PC-3 (cell line): ENCODE measurements at places on chromosomes 5 and 9. TPM values are rescaled to one million over a fixed set of nuclear protein-coding genes. Genes with fewer than 3 reads are reported as not detected.

The CDKN2B-AS1 gene
- total RNA-seq: 0.40 and 2.0 TPM in 2 replicates

DNA sequence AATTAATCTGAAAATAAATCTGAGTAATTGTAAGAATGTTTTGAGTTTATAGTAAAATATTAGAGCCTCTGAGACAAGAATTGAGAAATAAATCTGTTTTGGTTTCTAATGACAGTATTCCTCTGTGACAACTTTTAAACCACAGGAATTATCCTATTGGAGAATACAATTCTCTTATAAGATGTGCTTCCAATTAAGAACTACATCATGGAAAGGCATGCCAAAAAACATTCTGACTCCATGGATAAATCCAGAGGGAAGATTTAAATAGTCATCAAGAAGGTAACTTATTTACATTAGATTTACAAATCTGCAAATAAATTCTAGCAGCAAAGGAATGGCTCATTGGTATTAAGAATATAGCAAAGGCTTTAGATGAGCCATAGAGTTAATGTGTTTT, 178.3 kb upstream of the ACOT12 start:
- no peak for DNase-seq

GRCh38 chr9:71795097-71795813, 26.9 kb upstream of the CEMIP2 start:
- DNase-seq: no peak

GRCh38 chr5:1901061-1901460, 18.3 kb upstream of the IRX4 start:
- DNase-seq: no peak

The OR1Q1 gene
- total RNA-seq: not detected in 2 replicates

The NR4A3 gene
- 0.77 and 0.98 TPM in 2 replicates for total RNA-seq

DNA sequence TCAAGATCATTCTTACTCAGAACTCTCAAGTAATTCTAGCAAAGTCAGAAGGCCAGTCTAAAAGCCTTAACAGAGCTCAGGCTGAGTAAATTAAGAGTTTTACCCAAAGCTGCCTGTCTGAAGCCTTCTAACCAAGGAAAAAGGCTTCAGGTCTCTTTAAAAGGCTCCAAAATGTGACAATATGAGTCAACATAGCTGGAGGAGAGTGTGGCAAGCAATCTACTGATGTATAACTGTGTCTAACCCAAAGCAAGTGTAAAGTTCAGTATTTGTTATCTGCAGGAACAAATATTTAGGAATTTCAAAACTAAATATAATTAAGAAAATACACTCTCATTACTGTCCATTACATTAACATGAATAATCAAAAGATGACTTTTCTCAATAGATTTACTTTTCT, 11.0 kb downstream of the ZBTB5 start:
- DNase-seq: peak; percentile 14

- no peak for DNase-seq
Measured at GRCh38 chr5:180792287-180792964, 10.2 kb downstream of the MGAT1 start.

- DNase-seq: no peak
Measured at GRCh38 chr5:56620903-56621677, 194.3 kb upstream of the MAP3K1 start.

DNA sequence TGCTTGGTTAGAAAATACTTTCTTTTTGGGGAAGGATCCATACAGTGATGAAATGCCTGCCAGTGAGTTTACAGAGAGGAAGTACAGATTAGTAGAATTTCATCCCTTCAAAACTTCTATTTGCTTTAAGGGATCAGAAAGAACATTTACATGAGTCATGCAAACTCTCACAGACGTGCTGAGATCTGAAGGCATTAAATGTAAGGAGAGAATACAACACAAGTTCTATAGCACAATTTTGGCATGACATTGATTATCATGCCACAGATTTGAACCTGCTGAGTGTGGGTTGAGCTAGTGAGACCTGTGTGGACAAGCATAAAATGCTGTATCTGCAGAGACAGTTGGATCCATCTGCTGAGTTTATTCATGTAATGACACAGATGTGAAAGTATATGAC, 613.6 kb upstream of the SEMA6A start:
- DNase-seq: no peak

The FOXD4L4 gene
- total RNA-seq: not detected in 2 replicates

The GLRA1 gene
- total RNA-seq: not detected in 2 replicates

- DNase-seq: no peak
Measured at GRCh38 chr5:131021646-131022045, 143.4 kb downstream of the HINT1 start.

DNA sequence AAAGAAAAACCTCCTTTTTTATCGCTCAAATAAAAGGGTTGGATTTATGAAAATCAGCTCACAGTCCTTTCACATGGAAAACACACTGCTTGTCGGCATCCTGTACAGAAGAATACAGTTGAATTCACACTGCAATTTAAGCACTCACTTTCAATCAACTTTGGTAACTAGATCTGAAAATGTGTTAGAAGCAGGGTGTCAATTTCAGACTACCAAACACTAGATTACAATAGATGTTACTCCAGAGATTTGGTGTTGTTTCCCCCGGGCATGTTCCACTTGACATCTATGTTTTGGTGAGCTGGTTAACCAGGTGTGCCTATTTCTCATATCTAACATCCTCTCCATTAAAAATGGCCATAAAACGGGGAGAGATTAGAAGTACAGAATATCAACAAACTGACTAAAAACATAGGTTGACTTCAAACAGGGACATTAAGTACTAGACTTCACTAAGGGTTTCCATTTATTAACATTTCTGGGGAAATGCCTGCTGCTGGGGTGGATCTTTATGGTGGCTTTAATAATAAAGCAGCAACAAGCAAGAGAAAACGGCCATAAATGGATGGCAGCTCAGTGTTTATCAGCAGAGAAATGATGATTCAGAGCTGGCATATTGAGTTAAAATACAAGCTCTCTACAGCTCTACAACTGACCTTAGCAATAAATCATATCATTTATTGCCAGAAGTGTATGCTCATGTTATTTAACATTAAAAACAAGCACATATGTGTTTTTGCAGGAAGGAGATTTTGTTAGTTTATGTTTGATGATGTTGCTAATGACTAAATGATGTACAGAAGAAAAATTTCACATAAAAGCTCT, 158.8 kb downstream of the SLF1 start:
- no peak for DNase-seq

- peak; percentile 28 for DNase-seq
Measured at GRCh38 chr5:170307575-170308465, 10.2 kb upstream of the LCP2 start.

DNA sequence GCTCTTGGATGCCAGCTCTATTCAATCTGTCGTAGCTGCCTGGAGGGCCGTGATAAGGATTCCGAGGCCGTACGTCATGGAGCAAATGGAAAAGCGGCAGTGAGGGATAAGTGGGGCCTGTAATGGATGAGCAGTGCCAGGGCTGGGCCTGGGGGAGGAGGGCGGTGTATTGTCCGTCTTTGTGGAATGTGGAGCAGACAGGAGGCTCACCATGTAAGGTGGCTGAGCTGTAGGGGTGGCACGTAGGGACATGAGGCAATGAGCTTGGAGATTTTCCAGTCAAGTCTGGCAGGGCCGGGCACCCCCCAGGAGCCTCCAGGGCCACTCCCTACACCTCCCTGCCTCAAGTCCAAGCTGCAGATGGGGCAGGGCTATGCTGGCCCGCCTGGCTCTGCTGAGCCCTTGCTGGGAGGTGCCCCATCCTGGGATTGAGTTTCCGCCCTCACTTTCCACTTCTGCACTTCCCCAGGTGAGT, 29.2 kb downstream of the NCS1 start:
- no peak for DNase-seq

GRCh38 chr5:160869989-160870521, 18.0 kb upstream of the ATP10B start:
- no peak for DNase-seq

GRCh38 chr9:13160051-13160450, 119.4 kb downstream of the MPDZ start:
- DNase-seq: no peak

GRCh38 chr5:54607006-54607405, 89.4 kb downstream of the SNX18 start:
- DNase-seq: no peak

DNA sequence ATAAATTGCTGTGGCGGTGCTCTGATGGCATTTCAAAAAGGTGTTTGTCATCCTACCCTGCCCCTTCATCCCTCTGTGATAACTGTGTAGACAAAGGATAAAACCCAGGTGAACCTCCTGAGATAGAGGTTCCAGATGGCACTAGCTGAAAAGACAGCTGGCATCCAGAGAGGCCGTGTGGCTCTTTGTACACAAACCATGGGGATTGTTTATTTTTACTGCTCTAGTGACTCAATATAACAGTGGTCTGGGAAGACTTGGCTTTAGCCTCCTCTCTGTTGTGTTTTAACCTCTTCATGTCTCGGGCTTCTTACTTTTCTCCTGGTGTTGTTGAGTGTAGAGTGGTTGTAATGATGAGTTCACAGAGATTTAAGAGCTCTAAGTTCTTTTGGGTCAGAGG, 48.8 kb downstream of the SH3GL2 start:
- DNase-seq: peak; percentile 37

DNA sequence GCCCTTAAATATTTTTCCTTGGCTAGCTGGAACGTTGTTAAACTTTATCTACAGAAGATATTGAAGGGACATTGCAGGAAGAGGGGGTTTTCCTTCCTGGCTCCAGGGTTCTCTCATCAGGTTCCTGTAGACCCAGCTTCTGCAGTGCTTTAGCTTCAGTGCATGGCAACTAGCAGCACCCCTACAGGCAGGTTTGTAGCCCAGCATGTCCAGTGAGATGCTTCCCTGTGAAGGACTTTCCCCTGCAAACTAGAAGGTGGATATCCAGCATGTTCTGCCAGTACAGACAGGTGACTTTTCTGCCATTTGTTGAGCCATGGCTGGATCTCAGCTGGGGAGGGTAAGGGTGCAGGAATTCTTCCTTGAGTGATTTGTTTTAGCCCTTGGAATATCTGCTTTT, 10.4 kb downstream of the CCL28 start:
- peak; percentile 43 for DNase-seq

DNA sequence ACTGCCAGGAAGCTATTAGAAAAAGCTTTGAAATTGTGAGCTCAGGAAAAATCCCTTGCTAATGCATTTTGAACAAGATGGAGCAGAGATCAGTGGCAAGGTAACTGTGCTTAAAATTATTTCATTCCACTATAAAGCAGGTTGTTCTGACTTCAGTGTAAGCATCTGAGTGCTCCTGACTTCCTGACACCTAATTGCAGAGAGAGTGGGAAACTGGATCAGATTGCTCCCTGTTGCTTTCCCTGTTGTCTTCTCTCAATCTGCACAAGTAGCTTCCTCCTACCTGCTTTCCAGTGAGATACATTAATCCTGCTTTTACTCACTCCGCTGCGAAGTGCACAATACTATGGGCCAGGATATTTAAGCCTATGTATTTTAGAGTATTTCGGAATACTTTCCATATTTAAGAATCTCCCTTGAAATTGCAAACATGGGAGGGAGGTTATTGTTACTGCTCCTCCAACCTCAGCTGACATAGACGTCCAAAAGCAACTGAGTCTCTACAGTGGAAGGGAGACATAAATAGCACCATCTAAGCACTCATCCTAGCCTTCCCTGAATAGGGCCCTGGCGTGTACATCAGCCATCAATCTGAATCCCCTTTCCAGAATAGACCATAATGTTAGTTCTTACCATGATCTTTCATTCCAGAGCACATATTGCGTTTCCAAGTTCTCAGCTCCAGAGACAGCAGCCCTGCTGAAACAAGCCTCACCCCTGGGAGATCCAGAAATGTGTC, 178.8 kb downstream of the PAM start:
- DNase-seq: no peak

The GALNT12 gene
- total RNA-seq: 14.8 and 24.8 TPM in 2 replicates

GRCh38 chr9:36444203-36444602, 44.1 kb upstream of the RNF38 start:
- DNase-seq: no peak

GRCh38 chr9:106632621-106633020, 230.3 kb upstream of the ZNF462 start:
- DNase-seq: no peak

The C9orf153 gene
- 1.9 TPM in 1 of 2 replicates, not detected in the other for total RNA-seq

DNA sequence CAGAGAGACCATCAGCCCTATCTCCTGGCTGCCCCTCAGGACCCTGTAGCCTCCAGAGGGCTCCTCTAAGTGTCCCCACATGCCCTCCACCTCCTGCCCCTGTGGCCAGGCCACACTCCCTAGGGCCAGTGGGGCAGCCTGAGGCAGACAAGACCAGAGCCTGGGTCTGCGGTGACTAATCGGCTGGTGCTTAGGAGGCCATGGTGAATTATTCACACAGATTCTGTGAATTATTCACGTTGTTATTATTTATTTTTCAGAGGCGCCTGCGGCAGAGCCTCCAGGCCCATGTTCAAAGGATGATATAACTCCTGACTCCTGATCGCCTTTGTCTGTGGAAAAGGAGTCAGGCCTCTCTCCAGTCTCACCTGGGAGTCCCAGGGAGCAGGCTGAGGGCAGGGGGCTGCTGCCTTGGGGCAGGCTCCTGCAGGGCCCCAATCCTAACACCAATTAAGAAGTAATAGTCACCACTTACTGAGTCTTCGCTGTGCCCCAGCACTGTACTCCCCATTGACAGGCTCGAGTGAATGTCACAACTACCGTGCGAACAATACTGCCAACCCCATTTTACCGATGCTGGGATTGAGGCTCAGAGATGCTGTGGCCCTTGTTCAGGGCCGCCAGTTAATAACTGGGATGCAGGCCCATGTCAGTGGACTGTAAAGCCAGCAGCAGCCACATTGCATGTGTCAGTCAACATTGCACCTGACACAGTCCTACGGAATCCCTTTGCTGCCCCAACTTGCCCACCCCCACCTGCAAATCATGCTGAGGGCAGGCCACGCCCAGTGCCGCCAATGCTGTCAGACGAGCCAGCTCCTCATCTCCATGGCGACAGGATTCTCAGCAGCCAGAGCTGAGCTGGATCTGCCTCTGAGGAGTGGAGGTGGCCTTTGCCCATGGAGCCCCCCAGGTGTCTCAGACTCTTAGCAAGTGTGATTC, 94.9 kb downstream of the PCDH1 start:
- no peak for DNase-seq

DNA sequence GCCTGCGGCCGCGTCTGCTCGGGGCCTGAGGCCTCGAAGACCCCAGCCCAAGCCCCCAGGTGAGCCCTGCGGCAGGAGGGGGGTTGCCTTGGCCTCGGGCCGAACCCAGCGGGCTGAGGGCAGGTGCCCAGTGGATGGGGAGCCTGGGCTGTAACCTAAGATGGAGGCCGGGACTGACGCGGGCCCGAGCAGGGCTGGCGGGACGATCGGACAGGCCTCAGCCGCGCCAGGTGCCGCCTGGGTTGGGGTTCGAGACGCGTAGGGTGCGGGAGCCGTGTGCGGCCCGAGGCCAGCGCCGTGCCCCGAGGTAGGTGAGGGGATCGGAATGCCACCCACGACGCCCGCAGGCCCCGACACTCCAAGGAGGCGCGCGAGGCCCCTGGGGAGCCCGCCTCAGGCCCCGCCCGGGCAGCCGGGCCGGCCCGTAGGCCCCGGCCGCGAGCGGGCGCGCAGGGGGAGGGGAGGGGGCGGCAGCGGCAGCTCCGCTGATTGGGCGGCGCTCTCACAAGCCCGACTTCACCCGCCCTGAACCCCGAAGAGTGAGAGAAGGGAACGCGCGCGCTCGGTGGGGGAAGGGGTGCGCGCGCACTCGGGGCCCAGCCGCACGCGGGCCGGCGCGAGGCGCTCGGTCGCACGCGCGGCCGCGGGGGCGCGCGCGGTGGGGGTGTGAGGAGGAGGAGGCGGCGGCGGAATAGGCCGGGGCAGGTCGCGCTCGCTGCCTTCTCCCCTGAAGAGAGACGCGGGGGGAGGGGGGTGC, at the start of gene NSD1:
TSS of gene NSD1 (plus strand) at position 678 of the 757 bp plus-strand sequence. CDS start 1,331 bp downstream, outside the sequence.
- peak; percentile 75 for DNase-seq

- DNase-seq: no peak
Measured at GRCh38 chr5:101539315-101539714, 636.2 kb upstream of the ST8SIA4 start.
